Jurkat, Clone E6-1 (cell line): ENCODE measurements at places on chromosomes 3 and 15.

- peak; percentile 63 for DNase-seq
Observed at GRCh38 chr15:99755692-99756409, 22.6 kb upstream of the LYSMD4 start.

GRCh38 chr3:72234391-72234790 lies 449.4 kb upstream of the PROK2 start:
- DNase-seq: no peak

GRCh38 chr15:72047020-72047419 lies 70.9 kb downstream of the MYO9A start:
- DNase-seq: no peak

DNA sequence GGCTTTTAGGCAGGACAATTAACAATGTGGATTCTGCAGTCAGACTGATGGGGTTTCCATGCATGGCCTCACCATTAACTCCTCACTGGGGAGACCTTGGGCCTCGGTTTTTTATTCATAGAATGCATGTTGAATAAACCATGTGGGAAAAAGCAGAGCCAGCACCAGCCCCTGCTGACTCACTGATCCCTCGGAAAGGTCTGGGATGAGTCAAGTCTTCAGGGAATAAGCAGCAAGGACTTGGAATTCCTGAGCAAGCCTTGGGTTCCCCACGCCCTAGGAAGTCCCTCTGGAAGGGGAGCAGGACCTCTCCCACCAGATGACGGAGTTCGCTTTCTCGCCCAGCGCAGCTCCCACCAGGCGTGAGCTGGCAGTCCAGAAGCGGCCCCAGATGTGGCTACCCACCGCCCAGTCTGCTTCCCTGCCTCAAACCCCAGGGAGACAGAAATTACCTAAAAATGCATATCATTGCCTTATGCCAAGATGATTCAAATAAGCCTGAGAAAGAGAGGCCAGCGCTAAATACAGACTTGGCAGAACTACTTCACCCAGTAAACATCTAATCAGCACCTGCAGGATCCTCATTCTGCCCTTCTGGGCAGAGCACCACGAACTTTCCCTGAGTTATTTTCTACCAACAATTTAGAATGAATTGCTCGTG lies 45.4 kb downstream of the BTD start:
- no peak for DNase-seq

GRCh38 chr3:153233986-153234385 lies 72.0 kb downstream of the RAP2B start:
- DNase-seq: no peak

- peak; percentile 23 for DNase-seq
Observed at GRCh38 chr3:32177702-32178198, 60.7 kb upstream of the CMTM8 start.

DNA sequence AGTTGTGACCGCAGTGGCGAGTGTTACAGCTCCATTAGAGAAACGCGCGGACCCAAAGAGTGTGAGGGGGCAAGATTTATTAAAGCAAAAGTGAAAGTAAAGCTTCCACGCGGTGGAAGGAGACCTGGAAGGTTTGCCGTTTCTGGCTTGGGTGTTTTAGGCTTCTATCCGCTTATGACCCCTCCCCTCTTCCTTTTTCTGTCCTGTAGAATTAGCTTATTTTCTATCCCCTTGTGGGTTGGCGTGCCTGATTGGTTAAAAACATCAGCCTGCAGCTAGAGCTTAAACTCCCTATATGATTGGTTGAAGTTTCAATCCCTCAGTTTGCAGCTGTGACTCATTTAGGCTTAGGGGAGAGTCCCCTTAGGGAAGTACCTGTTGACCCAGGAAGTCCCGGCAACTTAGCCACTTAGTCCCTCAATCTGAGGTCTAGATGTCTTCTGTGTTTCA lies 39.6 kb downstream of the C3orf38 start:
- no peak for DNase-seq

GRCh38 chr3:61981060-61981459 lies 392.3 kb downstream of the FEZF2 start:
- DNase-seq: no peak

GRCh38 chr3:197337656-197338055 lies 39.2 kb upstream of the DLG1 start:
- no peak for DNase-seq

DNA sequence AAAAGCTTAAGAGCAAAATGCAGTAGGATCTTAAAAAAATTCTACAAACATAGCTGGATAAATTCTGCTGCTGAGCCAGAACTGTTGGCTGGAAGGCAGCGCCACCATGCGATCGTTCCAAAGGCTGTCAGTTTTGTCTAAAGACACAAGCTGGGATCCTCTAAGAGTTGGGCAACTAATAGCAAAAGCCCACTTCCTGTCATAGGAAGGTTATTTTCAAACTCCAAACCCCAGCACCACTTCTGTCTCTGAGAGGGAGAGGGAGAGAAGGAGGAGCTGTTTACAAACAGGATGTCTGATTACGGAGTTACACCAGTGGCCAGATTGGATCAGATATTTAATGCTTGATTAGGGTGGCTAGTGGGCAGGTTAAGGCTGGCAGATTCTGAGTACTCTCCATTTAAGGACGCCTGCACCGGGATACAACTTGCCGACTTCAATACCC lies 44.0 kb downstream of the EIF4E3 start:
- DNase-seq: peak; percentile 83

DNA sequence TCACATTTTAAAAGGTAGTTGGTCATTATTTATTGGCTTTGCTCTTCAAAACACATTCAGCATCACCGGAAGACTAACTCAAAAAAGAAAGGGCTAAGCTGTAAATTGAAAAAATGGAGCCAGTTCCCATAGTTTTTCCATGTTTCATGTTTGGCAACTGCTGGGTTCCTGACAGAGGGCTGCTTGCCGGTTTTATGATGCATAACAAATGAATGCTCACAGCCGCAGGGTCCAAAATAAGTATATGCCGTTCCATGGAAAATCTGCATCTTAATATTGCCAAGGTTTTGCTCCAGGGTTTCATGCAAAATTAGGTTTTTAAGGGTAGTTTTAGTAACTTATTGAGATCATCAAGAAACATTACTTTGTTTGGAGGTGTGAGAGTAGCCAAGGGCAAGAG lies 15.8 kb downstream of the SLC12A1 start:
- DNase-seq: no peak

GRCh38 chr3:174193604-174194003 lies 665.5 kb upstream of the NAALADL2 start:
- no peak for DNase-seq

- DNase-seq: no peak
Observed at GRCh38 chr15:100234158-100235029, 107.4 kb downstream of the ADAMTS17 start.

DNA sequence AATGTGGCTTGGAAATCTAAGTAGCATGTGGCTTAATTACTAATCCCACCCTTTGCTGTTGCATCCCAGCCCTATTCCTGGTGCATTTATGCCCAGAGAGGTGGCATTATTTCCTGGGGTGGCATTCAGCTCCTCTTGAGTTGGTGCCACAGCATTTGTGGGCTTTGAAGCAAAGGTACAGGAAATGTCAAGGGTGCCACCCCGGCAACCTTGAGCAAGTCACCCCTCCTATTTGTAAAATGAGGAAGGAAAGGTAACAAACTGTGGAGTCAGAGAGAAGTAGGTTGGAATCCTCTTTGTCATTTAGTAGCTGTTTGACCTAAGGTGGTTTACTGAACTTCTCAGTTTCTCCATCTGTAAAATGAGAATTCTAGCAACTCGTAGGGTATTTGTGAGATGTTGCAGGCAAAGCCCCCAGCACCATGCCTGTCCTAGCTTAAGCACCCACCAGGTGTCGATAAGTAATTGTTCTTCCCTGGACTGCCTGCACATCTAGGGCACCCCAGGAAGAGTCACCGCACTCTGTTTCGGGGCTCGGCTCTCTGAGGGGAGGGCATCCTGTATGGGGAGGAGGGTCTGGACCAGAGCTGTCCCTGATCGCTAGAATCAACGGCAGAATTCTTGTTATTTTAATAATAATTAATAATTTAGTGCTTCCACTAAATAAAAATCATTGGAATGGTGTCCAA lies 17.1 kb downstream of the ISG20 start:
- DNase-seq: no peak

DNA sequence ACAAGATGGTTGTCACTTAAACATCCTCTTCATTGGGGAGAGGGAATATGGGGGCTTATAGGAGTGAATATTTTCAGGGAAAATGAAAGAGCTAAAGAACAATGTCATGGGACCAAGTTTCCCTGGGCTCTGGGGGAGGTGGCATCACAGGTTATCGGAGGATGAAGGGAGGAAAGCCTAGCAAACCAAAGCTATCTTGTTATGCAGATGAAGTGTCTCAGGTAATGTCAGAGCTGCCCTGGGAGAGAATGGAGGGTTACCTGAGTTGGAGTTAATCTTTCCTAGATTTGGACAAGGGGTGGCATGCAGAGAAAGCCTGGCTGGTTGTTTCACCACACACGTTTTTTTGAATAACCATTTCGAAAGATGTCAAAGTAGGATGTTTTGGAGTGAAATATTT lies 308.1 kb upstream of the ATP10A start:
- no peak for DNase-seq

GRCh38 chr3:161957467-161957866 lies 460.9 kb downstream of the OTOL1 start:
- no peak for DNase-seq

DNA sequence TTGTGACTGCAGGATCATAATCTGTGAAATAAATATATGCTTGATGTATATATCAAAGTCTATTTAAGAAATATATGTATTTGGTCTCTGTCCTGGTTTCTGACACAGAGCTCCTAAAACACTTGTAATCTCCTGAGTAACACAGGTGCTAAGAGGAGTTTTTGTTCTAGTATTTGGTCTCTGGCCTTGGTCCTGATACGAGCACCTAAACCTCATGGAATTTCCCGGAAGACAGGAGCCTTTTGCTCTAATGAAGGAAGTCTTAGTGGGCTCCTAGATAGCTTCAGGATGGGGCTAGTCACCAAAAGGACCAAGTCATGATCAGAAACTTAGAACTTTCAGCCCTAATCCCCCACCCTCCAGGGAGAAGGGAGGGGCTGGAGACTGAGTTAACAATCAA lies 19.2 kb upstream of the MUSTN1 start:
- DNase-seq: no peak

- DNase-seq: no peak
Observed at GRCh38 chr3:13237776-13238490, 164.7 kb upstream of the IQSEC1 start.

DNA sequence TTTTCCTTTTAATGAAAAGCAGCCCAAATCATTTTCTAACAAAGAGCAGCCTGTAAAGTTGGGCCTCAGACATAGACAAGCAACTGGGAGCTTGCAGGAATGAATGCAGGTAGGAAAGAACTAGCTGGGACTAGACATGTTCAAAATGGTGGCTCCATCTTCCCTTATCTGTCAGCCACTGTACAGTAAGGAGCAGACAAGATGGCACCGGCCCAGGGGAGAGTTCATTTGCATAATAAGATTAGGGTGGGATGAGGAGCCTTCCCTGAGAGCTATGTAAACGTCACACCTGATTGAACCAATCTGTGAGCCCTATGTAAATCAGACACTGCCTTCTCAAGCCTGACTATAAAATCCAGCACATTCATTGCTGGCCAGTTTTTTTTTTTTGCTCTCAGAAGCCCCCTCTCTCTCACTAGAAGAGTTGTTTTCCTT lies 59.7 kb upstream of the GK5 start:
- no peak for DNase-seq

DNA sequence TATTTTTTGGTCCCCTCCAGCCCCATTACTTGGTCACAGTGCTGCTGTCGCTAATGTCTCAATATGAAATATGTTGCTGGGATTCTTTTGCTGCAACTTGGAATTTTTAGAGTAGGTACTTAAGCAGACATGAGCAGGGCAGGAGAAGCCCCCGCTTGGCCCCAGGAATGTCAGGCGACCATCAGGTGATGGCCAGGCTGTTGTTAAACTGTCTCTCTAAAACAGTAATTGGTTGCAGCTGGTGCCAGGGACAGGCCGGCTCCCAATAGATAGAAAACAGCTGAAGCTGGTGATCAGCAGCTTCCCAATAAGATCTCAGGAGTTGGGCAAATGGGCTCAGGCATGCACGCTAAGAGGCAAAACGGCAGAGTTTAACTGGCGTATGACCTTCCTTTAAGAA lies 329.9 kb upstream of the TBL1XR1 start:
- no peak for DNase-seq

GRCh38 chr15:45064386-45064785 lies 41.4 kb downstream of the SORD start:
- no peak for DNase-seq

- DNase-seq: no peak
Observed at GRCh38 chr3:172646439-172647015, 64.3 kb downstream of the NCEH1 start.

- DNase-seq: no peak
Observed at GRCh38 chr15:83592370-83593040, 61.4 kb upstream of the ADAMTSL3 start.

GRCh38 chr3:119125742-119126504 lies 20.0 kb upstream of the TEX55 start:
- DNase-seq: no peak

- DNase-seq: no peak
Observed at GRCh38 chr15:89575656-89576416, 567 bp downstream of the TICRR start.

GRCh38 chr3:136385457-136385856 lies 135.3 kb downstream of the PCCB start:
- DNase-seq: no peak

- DNase-seq: no peak
Observed at GRCh38 chr3:104906001-104906639, 460.6 kb upstream of the ALCAM start.

GRCh38 chr3:162441716-162442115 lies 945.1 kb downstream of the OTOL1 start:
- no peak for DNase-seq

DNA sequence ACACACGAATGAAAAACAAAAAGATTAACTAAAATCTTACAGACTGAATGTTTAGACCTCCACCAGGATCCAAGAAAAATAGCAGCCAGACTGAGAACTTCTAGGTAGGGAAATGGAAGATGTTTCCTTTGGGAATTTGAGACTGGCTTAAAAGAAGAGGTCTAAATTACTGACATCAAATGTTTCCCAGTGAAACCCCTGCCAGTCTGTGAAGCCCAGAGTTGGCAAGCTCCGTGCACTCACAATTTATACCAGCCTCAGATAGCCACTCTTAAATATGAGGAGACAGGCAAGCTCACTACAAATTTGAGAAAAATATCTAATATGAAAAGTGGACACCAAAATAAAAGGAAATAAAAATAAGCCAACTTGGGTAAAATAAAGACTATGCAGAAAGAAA lies 700.5 kb upstream of the ZNF385D start:
- DNase-seq: no peak
